ENCODE measurements at places on chromosomes 3 and 15.
A peak's percentile ranks its signal among the peaks of the same experiment; 100 is the strongest.

- no peak overlapping the region for H3K4me3 ChIP-seq
- no peaks in the 10 kb centered on the region for H3K27me3 ChIP-seq
- H3K4me1 ChIP-seq: no peaks in the 10 kb centered on the region
- H3K36me3 ChIP-seq: no peaks in the 10 kb centered on the region
- no peak overlapping the region for H3K27ac ChIP-seq
Observed at GRCh38 chr15:38176155-38176554, 76.5 kb upstream of the SPRED1 start.

GRCh38 chr3:154954757-154955156 lies 125.4 kb upstream of the MME start:
- no peaks in the 10 kb centered on the region for H3K36me3 ChIP-seq
- H3K27me3 ChIP-seq: no peaks in the 10 kb centered on the region
- no peak overlapping the region for H3K4me3 ChIP-seq
- no peak for DNase-seq
- H3K27ac ChIP-seq: no peak overlapping the region

DNA sequence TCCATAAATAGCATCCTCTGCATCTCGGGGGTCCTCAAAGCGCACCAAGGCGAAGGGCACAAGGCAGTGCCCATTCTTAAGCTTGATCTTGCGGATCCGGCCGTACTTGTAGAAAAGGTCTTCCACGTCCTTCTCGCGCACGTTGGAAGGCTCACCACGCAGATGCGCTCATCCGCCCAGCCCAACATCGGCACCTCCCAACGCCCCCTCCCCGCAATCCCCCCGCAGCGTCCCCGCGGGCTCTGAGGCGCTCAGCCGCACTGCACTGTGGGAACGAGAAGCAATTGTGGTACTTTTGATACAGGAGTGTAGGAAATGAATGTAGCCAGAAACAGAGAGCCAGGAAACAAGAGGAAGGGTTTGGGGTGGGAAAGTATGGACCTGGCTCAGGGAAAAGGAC lies 17.5 kb downstream of the AP3B2 start:
- no peak overlapping the region for H3K27ac ChIP-seq
- H3K4me1 ChIP-seq: no peaks in the 10 kb centered on the region
- no peaks in the 10 kb centered on the region for H3K27me3 ChIP-seq
- no peaks in the 10 kb centered on the region for H3K36me3 ChIP-seq
- no peak overlapping the region for H3K4me3 ChIP-seq
- DNase-seq: no peak

- H3K4me1 ChIP-seq: peaks cover 4% of the 10 kb centered on the region
- H3K27me3 ChIP-seq: no peaks in the 10 kb centered on the region
- H3K4me3 ChIP-seq: no peak overlapping the region
Observed at GRCh38 chr3:108907194-108907593, 46.5 kb downstream of the GUCA1C start.

DNA sequence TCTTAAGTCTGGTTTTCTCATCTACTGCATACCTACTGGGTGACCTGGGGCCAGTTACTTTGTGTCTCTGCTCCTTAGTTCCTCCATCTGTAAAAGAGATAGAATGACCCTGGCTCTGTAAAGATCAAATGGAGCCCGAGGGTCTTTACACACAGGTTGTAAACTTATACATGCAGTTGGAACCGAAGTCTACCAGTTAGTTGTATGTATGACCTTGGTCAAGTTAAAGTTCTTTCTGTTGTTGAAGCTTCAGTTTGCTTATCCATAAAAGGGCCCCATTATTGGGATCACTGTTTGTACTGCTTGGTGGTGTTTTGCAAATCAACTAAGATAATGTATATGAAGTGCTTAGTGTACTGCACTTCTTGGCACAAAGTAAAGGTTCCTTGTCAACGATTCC lies 186.9 kb downstream of the PTPRG start:
- no peak overlapping the region for H3K4me3 ChIP-seq
- H3K4me1 ChIP-seq: no peaks in the 10 kb centered on the region
- H3K27ac ChIP-seq: no peak overlapping the region
- no peaks in the 10 kb centered on the region for H3K36me3 ChIP-seq
- H3K27me3 ChIP-seq: no peaks in the 10 kb centered on the region
- DNase-seq: no peak

DNA sequence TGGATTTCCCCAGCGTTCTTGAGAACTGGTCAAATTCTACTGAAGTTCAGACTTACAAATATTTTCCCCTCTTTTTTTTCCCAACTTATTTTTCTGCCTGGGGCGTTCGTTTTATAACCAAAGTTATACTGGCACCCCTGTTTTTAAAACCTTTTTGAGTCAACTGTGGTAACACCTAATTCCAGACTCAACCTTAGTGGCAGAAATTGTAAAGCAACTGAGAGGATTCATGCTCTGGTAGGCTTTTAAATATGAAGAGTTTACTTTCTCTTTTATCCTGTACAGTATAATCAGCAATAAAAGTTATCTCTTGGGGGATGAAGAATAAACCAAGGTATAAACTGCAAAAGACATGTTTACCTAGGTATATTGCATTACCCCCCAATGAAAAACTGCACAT lies 2.3 kb downstream of the IL5RA start:
- no peaks in the 10 kb centered on the region for H3K27me3 ChIP-seq
- no peaks in the 10 kb centered on the region for H3K4me1 ChIP-seq
- H3K27ac ChIP-seq: no peak overlapping the region
- no peak for DNase-seq
- no peaks in the 10 kb centered on the region for H3K36me3 ChIP-seq
- no peak overlapping the region for H3K4me3 ChIP-seq

DNA sequence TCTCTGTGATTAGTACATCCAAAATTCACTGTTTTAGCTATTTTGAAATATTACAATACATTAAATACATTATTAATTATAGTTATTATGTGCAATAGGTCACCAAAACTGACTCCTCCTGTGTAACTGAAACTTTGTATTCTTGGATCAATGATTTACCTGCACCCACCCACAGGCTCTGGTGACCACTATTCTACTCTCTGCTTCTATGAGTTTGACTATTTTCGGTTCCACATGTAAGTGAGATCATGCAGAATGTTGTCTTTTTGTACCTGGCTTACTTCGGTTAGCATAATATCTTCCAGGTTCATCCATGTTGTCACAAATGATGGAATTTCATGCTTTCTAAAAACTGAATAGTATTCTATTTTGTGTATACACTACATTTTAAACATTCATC lies 43.8 kb downstream of the SLC2A2 start:
- H3K27ac ChIP-seq: no peak overlapping the region
- H3K27me3 ChIP-seq: no peaks in the 10 kb centered on the region
- no peak overlapping the region for H3K4me3 ChIP-seq
- H3K36me3 ChIP-seq: no peaks in the 10 kb centered on the region
- no peak for DNase-seq

GRCh38 chr15:69468241-69469121 lies 15.9 kb downstream of the RPLP1 start:
- no peak overlapping the region for H3K4me3 ChIP-seq
- peak; percentile 57 for DNase-seq
- no peak overlapping the region for H3K27ac ChIP-seq
- H3K27me3 ChIP-seq: no peaks in the 10 kb centered on the region

DNA sequence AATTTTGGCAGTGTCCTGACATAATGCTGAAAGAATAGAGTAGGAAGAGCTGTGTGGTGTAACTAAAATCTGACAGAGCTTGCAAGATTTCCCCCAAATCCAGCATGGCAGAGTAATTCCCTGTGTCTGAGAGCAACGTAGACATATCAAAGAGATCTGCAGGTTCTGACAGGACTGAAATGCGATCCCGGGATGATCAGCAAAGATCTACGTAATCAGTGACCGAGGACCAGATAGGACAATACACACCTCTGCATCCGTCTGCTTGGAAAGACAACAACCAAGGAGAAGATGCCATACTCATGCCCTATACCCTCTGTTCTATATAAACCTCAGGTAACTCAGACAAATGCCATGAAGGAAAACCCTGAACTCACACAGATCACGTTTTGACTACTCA lies 26.6 kb upstream of the SYNPR start:
- DNase-seq: no peak
- no peak overlapping the region for H3K27ac ChIP-seq
- no peaks in the 10 kb centered on the region for H3K27me3 ChIP-seq
- H3K4me1 ChIP-seq: no peaks in the 10 kb centered on the region
- H3K36me3 ChIP-seq: no peaks in the 10 kb centered on the region

DNA sequence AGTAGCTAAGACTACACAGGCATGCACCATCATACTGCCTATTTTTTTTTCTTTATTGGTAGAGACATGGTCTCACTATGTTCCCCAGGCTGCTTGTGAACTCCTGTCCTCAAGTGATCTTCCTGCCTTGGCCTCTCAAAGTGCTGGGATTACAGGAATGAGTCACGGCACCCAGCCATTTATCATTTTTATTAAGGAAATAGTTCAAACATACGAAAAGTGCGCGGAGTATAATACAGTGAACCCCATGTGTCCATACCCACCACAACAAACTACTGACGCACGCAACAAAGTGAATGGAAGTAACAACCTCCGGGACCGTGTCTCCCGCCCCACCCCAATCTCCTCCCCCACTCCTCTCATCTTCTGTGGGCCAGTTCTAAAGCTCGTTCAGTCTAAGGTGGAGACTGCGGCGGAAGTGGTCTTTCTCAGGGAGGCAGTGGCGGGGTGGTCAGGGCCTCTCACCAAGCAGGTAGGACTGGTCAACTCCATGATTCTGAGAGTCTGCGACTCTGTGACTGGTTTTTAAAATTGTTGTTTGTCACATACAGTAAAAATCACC lies 42.1 kb downstream of the DNAJB8 start:
- H3K27ac ChIP-seq: no peak overlapping the region
- H3K4me3 ChIP-seq: no peak overlapping the region
- DNase-seq: no peak
- H3K36me3 ChIP-seq: no peaks in the 10 kb centered on the region

DNA sequence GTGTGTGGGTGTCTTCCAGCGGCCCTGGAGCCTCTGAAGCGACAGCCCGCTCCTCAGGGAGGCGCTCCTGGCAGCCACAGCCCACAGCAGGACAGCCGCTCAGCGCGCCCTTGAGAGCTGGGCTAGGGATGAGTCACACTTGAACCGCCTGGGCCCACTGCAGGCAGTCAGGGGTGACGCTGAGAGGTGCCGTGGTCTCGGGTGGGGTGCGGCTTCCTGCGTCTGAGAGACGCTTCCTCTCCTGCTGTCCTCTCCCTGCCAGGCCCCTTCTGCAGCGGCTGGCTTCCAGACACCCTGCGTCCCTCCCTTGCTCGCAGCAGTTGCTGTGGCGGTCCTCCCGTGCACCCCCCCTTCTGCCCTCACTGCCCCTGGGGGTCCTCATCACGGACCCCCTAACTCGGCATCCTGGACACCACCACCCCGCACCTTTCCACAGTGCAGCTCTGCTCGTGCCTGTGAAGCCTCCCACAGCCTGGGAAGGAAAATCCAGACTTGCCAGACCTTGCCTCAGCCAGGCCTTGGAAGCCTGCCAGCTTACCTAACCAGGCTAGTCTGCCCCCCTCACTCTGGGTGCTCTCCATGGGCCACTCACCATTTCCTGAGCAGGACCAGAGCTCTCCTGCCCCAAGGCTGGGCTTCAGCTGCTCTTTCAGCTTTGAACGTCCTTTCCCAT lies 1.1 kb upstream of the SPTBN5 start:
- no peaks in the 10 kb centered on the region for H3K36me3 ChIP-seq
- H3K27me3 ChIP-seq: no peaks in the 10 kb centered on the region
- H3K27ac ChIP-seq: no peak overlapping the region
- H3K4me3 ChIP-seq: no peak overlapping the region

DNA sequence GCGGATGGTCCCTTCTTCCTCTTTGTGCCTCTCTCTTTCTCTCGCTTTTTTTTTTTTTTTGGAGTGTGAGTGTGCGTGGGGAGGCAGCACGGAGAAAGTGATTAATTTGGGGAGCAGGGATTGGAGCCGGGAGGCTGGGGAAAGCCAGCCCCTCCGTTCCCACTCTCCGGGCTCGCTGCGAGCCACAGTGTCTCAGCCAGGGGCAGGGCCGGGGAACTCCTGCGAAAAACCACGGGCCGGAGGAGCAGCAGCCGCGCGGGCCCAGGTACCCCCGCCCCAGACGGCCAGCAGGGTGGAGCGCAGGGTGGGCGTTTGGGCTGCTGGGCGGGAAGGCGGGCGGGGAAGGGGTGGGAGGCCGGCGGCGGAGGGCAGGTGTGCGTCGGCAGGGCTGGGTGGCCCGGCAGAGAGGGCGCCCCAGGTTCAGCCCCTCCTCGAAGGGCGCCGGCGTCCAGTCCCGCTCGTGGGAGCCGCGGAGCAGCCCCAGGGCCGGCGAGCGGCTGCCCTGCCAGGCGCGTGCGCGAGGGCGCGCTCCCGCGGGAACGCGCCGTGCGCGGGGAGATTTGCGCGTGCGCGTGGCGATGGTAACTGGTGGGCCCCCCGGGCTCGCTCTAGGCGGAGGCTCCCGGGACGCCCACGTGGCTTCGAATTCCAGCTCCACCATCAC lies 1.4 kb downstream of the CHL1 start:
- no peaks in the 10 kb centered on the region for H3K4me1 ChIP-seq
- no peak overlapping the region for H3K4me3 ChIP-seq
- no peak overlapping the region for H3K27ac ChIP-seq
- H3K36me3 ChIP-seq: no peaks in the 10 kb centered on the region
- H3K27me3 ChIP-seq: no peaks in the 10 kb centered on the region

DNA sequence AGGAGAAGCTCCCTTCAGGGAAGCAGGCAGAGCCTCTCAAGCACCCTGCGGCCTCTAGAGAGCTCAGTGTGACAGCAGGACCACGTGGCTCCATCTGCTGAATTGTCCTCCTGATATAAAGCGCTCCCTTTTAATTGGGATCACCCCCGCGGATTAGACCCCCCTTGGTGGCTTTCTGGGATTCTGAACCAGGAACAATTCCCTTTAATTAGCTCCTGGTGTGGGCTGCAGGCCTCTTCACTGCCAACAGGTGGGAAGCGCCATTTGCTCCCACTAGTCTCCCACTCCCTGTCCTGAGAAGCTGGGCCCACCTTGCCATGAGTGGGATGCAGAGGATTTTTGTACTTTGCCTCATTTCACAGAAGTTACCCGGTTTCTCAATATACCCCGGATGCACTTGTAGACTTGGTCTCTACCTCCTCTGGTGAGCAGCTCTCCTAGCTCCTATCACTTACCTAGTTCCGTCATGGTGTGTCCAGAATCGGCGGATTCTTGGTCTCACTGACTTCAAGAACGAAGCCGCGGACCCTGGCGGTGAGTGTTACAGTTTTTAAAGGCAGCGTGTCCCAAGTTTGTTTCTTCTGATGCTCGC lies 592 bp downstream of the PGPEP1L start:
- peak overlapping the region; percentile 32 for H3K27ac ChIP-seq
- no peak overlapping the region for H3K4me3 ChIP-seq

- H3K27me3 ChIP-seq: no peaks in the 10 kb centered on the region
- no peak overlapping the region for H3K27ac ChIP-seq
- H3K4me1 ChIP-seq: no peaks in the 10 kb centered on the region
Observed at GRCh38 chr3:65439641-65440284, 599.0 kb downstream of the MAGI1 start.

DNA sequence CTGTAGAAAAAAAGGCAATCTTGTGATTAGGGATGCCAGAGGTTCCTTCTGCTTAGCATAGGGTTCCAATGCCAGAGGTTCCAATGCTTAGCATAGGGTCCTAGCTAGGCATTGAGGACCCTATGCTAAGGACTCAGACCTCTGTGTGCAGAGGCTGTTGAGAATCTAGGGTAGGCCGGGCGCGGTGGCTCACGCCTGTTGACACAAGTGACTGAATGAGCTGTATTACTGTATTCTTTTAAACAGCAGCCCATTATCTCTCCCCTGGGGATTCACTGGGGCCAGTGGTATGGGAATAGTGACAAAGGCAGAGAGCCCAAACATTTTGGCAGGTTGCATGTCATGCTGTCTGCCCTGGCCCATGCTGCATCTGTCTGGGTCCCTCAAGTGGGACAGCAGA lies 16.2 kb downstream of the PAK6 start:
- DNase-seq: no peak
- no peaks in the 10 kb centered on the region for H3K4me1 ChIP-seq
- H3K36me3 ChIP-seq: no peaks in the 10 kb centered on the region

- no peak overlapping the region for H3K27ac ChIP-seq
- H3K4me1 ChIP-seq: no peaks in the 10 kb centered on the region
- no peak overlapping the region for H3K4me3 ChIP-seq
- DNase-seq: no peak
- no peaks in the 10 kb centered on the region for H3K27me3 ChIP-seq
- no peaks in the 10 kb centered on the region for H3K36me3 ChIP-seq
Observed at GRCh38 chr3:147428754-147429153, 19.6 kb downstream of the ZIC1 start.
